ENCODE measurements at places on chromosomes 16 and 17.

- DNase-seq = no peak
Observed at GRCh38 chr16:86959091-86959651, 358.0 kb downstream of the C16orf95 start.

DNA sequence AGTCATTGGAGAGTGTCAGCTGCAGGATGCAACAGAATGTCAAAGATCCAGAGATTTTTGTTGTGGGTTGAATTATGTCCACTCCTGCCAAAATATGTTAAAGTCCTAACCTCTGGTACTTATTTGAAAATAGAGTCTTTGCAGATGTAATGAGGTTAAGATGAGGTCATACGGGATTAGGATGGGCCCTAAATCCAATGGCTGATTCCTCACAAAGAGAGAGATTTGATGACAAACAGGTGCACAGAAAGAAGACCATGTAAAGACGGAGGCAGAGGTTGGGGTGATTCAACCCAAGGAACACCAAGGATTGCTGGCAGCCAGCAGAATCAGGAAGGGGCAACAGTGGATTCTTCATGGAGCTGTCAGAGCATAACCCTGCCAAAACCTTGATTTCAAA lies 34.5 kb upstream of the USP22 start:
- DNase-seq = no peak

- DNase-seq = no peak
Observed at GRCh38 chr17:73838815-73839214, 194.6 kb upstream of the SDK2 start.

- no peak for DNase-seq
Observed at GRCh38 chr17:76543482-76543825, 3.6 kb downstream of the PRCD start.

GRCh38 chr17:44007346-44008204 lies 3.2 kb downstream of the NAGS start:
- DNase-seq = no peak

GRCh38 chr17:29710891-29711418 lies 88.2 kb upstream of the CORO6 start:
- no peak for DNase-seq
